A549 treated with Mapracorat at 1 μM for 4 hours (cell line): ENCODE measurements at places on chromosomes 5 and 9. TPM values are rescaled to one million over a fixed set of nuclear protein-coding genes. Genes with fewer than 3 reads are reported as not detected.

Gene CEMIP2
- total RNA-seq = 63.4 to 84.4 TPM (median 63.6 TPM) in 5 replicates

Gene WDR31
- total RNA-seq = 1.0 to 1.4 TPM (median 1.1 TPM) in 5 replicates

Gene IL7R
- 0.24 to 0.46 TPM (median 0.36 TPM) in 5 replicates for total RNA-seq

Gene C5orf34
- 4.1 to 5.9 TPM (median 4.8 TPM) in 5 replicates for total RNA-seq

Gene TYRP1
- not detected in 5 replicates for total RNA-seq

Gene CARD9
- 0.50 to 1.8 TPM (median 1.3 TPM) in 5 replicates for total RNA-seq

Gene FAM221B
- not detected in 5 replicates for total RNA-seq

Gene HAND1
- 0.14 to 0.43 TPM (median 0.37 TPM) in 5 replicates for total RNA-seq

Gene HCN1
- total RNA-seq = not detected in 5 replicates

Gene FOXD1
- 12.2 to 20.7 TPM (median 19.0 TPM) in 5 replicates for total RNA-seq

Gene EEIG1
- 43.3 to 63.4 TPM (median 52.2 TPM) in 5 replicates for total RNA-seq

Gene TBCA
- total RNA-seq = 272 to 312 TPM (median 274 TPM) in 5 replicates

Gene SPACA9
- 4.9 to 5.9 TPM (median 5.3 TPM) in 5 replicates for total RNA-seq

Gene AK8
- total RNA-seq = 1.1 to 1.7 TPM (median 1.5 TPM) in 5 replicates

Gene ADAMTS13
- 0.42 to 0.64 TPM (median 0.49 TPM) in 5 replicates for total RNA-seq

Gene CCDC152
- total RNA-seq = not detected in 5 replicates

Gene PGM5
- total RNA-seq = not detected in 5 replicates

Gene PIGO
- 38.2 to 53.0 TPM (median 50.8 TPM) in 5 replicates for total RNA-seq

Gene CDHR2
- 0.09 to 0.19 TPM (median 0.14 TPM) in 4 of 5 replicates, not detected in the other for total RNA-seq

Gene FAM53C
- total RNA-seq = 17.3 to 21.6 TPM (median 19.5 TPM) in 5 replicates

Gene EIF4E1B
- total RNA-seq = not detected in 5 replicates

Gene TRIP13
- total RNA-seq = 61.6 to 77.8 TPM (median 71.3 TPM) in 5 replicates

Gene MCIDAS
- total RNA-seq = 1.6 to 2.2 TPM (median 1.8 TPM) in 5 replicates

Gene CYSRT1
- total RNA-seq = 2.5 to 5.4 TPM (median 4.8 TPM) in 5 replicates

Gene PCDHGB4
- total RNA-seq = 0.55 to 1.0 TPM (median 0.97 TPM) in 5 replicates

Gene PAEP
- total RNA-seq = 0.25 to 0.45 TPM (median 0.34 TPM) in 4 of 5 replicates, not detected in the other

Gene HMMR
- 21.3 to 28.0 TPM (median 25.2 TPM) in 5 replicates for total RNA-seq

Gene RPP25L
- total RNA-seq = 40.2 to 46.0 TPM (median 43.4 TPM) in 5 replicates

Gene ADAMTS2
- total RNA-seq = 0.08 to 0.15 TPM (median 0.10 TPM) in 4 of 5 replicates, not detected in the other

Gene B4GALT1
- total RNA-seq = 196 to 244 TPM (median 227 TPM) in 5 replicates

Gene FBLL1
- 0.08 to 0.25 TPM (median 0.10 TPM) in 3 of 5 replicates, not detected in the others for total RNA-seq

Gene FGF18
- 1.2 to 1.5 TPM (median 1.2 TPM) in 5 replicates for total RNA-seq

Gene FAM78A
- 0.16 to 1.0 TPM (median 0.29 TPM) in 5 replicates for total RNA-seq

Gene TCOF1
- 61.5 to 79.1 TPM (median 76.7 TPM) in 5 replicates for total RNA-seq

Gene TRIM7
- 30.1 to 43.0 TPM (median 42.7 TPM) in 5 replicates for total RNA-seq

Gene CDX1
- total RNA-seq = not detected in 5 replicates

Gene SH3RF2
- 2.0 to 2.9 TPM (median 2.2 TPM) in 5 replicates for total RNA-seq

Gene ZNF462
- total RNA-seq = 3.5 to 4.4 TPM (median 4.2 TPM) in 5 replicates

Gene MLANA
- not detected in 5 replicates for total RNA-seq

Gene PPP2R2B
- 0.10 to 0.24 TPM (median 0.12 TPM) in 3 of 5 replicates, not detected in the others for total RNA-seq
